Inflammatory macrophage treated with lipopolysaccharide for 1 hour (primary cell): ENCODE measurements at places on chromosomes 11 and 22.
A peak's percentile ranks its signal among the peaks of the same experiment; 100 is the strongest.

DNA sequence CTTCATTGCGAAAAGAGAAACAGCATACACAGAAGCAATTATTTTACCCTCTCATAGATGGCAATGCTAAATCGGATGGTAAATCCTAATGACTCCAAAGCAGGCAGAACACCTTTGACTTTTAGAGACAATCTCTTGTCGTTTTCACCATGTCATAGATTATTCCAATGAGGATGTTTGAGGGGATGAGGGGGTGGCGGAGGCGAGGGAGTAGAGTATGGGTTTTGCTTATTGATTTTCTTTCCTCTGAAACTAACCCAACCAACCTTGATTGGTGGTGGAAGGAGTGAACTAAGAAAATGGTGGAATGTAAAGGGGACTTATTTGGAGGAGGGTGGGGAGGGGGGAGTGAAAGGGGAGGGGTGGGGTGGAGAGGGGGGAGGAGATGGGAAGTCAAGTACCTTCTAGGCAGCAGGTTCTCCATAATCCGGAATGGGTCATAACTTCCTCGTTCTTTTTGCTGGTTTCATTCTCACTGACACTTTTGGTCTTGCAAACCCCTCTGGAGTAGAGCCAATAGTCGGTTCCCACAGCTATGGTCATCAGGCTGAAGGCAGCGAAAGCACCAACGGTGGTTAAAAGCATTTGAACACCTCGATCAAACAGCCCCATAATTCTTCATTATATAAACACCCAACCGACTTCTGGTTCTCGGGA lies 1.5 kb downstream of the CACNG2 start:
- DNase-seq, result no peak

DNA sequence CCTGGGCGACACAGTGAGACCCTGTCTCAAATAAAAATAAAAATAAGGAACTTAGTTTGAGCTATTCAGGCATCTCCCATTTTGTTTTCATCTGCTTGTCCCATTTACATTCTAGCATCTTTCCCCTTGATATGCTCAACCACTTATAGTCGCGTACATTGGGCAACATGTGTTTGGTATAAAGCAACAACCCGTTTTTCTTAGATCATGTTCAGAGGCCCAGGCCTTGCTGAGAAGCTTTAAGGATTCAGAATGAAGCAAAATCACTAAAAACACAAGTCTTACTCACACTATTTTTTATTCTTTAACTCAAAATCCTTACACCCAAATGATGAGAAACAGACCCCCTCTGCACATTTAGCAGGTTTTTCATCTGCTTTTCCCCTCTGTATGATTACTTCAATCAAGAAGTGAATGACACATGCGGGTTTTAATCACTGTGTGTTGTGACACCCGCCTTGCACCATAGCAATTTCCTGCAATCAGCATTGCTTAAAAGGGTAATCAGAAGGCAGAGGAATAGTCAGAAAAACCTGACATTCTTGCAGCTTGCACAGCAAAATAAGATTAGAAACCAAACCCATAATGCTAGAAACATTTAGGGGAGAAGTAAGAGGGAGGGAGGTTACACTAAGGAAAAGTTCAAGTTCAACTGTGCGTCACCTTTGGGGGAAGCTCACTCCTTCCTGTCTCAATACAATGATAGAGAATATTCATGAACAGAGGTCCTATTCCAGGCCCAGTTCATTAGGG lies 25.9 kb downstream of the ALG9 start:
- DNase-seq, result peak; percentile 83

DNA sequence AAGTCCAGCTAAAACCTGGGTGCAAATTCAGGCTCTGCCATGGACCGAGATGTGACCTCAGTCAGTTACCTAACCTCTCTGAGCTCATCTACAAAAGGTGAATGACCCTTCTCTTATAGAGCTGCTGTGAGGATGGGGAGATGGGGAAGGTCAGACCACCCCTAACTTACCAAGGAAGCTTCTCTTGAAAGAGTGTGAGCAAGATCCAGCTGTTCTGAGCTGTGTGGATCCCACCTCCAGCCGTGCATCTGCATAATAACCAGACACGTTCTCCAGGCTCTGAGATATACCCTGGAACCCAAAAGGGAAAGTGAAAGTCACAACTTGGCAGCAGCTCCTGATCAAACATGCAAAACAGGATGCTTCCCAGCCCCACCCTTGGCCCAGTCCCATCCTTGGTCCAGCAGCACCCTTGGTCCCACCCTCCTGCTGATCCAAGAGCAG lies at the start of gene APOL3:
APOL3 (minus strand) TSS at position 257 of the 444 bp plus-strand sequence. CDS start 11,700 bp downstream, outside the sequence.
- DNase-seq, result peak; percentile 63

- DNase-seq, result no peak
These were observed 16.2 kb downstream of the CREB3L1 start for GRCh38 chr11:46293641-46294103.

DNA sequence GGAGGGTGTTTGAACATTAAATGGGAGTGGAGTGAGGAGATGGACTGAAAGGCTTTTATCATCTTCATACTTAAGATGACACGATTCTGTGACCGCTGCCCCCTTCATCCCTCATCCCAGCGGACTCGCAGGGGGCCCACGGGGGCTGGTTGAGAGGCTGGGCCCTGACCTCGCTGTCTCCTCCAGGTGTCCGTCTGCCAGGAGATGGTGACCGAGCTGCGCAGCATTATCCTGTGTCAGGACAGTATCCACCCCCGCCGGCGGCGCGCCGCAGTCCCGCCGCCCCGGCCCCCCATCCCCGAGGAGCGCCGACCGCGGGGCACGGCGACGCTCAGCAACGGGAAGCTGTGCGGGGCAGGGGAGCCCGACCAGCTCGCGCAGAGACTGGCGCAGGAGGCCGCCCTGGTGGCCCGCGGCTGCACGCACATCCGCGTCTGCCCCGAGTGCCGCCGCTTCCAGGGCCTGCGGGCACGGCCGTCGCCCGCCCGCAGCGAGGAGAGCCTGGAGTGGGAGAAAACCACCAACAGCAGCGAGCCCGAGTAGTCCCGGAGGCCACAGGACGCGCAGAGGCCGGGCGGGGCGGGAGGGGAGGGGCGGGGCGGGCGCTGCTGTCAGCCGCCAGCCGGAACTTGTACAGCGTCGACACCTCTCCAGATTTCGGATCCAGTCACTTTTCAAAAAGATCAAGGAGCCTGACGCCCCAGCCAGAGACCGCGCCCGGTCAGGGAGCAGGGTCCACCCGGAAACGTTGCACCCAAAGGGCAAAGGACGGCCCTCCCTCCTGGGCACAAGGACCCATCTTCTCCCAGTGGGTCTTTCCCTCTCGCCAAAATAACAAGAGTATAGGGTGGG lies 38.0 kb upstream of the TBCEL start:
- DNase-seq, result peak; percentile 5
